ENCODE measurements at places on chromosomes 1 and 21.
A peak's percentile ranks its signal among the peaks of the same experiment; 100 is the strongest.

- DNase-seq: no peak
Observed at GRCh38 chr1:215772151-215772550, 205.0 kb downstream of the KCTD3 start.

GRCh38 chr1:115710859-115711624 is 57.5 kb downstream of the CASQ2 start:
- no peak for DNase-seq

DNA sequence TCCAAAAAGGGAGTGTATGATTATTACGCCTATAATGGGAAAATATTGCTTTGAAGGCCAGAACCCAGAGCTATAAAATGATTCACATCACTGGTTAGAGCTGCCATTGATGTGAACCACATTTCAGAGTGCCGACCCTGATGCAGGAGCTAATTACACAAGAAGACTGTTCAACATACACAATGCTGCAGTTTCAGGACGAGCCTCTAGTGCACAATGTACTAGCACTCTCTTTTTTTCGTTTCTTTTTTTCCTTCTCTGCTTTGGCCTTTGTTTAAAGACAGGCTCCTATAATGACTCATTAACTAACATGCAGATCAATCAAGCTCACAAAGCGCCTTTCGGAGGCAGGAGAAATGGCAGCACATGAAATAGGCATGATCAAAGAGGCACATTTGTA is 66.0 kb upstream of the HMGB4 start:
- DNase-seq: no peak

- DNase-seq: peak; percentile 76
Observed at GRCh38 chr1:222618001-222618879, at the start of gene MIA3. Gene MIA3 (plus strand): TSS chr1:222618097. CDS start chr1:222618111, 14 bp downstream.

- no peak for DNase-seq
Observed at GRCh38 chr1:6071219-6071618, 25.5 kb downstream of the KCNAB2 start.

DNA sequence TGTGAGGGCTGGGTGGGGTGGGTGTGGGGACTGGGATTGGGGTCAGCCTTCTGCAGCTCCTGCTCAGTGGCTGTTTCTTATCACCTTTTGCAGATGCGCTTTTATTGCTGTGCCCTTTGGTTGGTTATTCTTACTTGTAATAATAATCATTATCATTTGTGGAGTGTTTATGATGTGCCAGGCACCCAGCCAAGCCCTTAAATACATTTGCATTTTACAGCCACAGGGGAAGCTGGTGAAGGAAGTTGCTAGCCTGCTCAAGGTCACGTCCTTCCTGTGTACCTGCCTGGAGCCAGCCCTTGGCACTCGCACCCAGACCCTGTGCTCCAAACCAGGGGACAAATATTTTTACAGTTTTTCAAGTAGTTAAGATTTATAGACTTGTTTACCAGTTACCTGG is 144.0 kb downstream of the PGBD5 start:
- DNase-seq: no peak

GRCh38 chr1:2004856-2005255 is 1.3 kb upstream of the CFAP74 start:
- no peak for DNase-seq

DNA sequence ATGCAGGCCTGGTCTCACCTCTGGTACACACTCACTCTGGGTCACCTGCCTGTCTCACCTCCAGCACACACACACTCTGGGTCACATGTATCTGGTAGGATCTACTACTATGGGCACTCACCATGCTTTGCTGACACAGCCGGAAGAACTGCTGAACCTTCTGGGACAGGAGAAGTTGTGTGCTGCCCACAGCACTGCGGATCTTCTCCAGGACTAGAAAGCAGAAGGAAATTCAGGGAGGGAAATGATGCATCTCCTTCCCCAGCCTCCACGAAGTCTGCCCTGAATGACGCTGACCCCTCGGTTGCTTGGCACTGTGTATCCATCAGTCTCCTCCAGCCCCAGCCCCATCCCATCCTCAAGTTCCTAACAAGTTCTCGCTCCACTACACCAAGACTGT is 7.9 kb upstream of the SMIM12 start:
- DNase-seq: no peak

- DNase-seq: no peak
Observed at GRCh38 chr1:214362188-214362882, 81.4 kb downstream of the SMYD2 start.

GRCh38 chr1:23772049-23772853 is 6.0 kb upstream of the PITHD1 start:
- DNase-seq: peak; percentile 81

DNA sequence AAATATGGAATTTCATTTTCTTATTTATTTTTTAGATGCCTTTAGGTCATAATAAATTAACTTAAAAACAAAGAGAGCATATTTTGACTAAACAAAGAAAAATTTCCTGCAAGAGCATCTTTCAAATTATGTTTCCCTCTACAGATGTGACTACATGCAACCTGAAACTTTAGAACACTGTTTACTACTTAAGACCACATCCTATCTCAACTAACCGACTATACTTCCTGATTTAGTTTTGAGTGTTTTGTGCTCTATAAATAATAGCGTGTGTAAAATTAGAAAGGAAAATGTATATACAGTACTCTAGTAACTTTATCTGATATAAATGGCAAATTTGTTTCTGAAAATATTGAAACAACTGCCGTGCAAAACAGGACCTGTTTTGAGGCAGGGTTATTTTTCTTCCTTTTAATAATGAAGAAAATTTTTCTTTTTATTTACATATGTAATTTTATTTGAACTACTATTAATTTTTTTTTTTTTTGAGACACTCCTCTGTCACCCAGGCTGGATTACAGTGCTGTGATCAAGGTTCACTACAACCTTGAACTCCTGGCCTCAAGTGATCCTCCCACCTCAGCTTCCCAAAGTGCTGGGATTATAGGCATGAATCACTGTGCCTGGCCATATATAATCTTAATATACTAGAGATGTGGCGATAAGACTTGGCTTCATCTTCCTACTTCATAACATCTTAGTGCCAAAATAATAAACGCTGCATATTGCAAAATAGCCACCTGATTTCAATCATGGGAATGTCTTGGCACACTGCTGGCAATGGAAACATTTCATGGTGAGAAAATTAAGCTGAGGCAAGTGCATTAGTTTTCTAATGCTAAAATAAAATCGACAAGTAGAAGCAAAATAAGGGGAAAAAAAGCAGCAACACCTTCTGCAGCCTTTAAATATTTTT is 12.3 kb downstream of the ZRANB2 start:
- DNase-seq: no peak

- no peak for DNase-seq
Observed at GRCh38 chr1:68359045-68359444, 90.7 kb downstream of the RPE65 start.

- DNase-seq: no peak
Observed at GRCh38 chr1:53938136-53938830, 7.2 kb downstream of the IFT25 start.

DNA sequence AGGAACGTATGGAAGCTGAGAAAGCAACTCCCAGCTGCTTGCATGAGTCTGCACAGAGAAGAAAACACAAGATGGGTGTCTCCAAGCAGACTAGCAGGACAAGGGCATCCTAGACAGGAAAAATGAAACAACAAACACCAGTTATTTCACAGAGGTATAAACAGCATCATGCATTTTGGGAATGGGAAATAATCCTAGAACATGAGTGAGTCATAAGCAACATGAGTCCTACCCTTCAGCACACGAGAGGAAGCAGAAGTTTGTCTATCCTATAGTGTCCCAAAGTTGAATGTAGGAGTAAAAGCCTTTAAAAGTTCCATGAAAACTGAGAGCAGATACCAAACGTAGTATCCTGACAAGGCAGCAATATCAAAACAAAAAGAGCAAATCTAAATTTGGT is 11.3 kb upstream of the FRRS1 start:
- DNase-seq: no peak

DNA sequence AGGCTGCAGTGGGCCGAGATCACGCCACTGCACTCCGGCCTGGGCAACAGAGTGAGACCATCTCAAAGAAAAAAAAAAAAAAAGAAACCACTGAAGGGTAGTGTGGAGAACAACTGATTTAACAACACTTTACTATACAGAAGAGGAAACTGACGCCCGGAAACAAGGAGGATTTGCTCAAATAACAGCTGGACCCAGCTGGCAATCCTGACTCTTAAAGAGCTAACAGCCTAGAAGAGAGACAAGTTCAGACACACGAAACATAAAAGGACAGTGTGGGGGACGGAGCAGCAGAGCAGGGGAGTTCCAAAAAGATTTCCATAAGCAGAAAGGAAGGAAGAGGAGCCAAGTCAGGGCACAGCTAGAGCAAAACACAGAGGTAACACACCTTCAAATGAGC is 4.4 kb downstream of the ECHDC2 start:
- DNase-seq: no peak

DNA sequence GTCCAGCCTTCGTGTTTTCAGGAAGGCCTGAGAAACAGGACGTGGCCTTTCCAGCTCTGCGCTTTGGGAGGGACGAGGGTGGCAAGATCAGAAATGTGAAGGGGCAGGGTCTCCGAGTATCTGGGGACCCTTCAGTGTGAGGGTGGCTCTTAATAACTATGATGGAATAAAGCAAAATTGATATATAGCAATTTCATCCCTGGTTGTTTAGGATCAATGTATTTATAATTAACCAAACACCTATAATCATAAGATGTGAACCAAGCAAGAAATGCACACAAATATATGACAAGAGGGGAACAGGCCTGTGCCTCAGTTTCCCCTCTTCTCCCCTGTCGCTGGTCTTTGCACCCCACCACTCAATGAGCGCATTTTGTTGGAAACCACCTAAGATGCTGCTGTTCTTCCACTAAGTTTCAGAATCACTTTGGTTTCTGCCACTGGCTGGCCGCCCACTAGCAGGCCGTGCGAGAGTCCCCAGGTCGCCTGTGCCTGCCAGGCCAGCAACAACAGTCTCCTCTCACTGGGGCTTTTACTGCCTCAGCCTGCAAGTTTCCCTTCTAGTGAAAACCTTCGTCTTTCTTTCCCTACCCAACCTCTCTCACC is 36.6 kb downstream of the UBASH3A start:
- DNase-seq: no peak

DNA sequence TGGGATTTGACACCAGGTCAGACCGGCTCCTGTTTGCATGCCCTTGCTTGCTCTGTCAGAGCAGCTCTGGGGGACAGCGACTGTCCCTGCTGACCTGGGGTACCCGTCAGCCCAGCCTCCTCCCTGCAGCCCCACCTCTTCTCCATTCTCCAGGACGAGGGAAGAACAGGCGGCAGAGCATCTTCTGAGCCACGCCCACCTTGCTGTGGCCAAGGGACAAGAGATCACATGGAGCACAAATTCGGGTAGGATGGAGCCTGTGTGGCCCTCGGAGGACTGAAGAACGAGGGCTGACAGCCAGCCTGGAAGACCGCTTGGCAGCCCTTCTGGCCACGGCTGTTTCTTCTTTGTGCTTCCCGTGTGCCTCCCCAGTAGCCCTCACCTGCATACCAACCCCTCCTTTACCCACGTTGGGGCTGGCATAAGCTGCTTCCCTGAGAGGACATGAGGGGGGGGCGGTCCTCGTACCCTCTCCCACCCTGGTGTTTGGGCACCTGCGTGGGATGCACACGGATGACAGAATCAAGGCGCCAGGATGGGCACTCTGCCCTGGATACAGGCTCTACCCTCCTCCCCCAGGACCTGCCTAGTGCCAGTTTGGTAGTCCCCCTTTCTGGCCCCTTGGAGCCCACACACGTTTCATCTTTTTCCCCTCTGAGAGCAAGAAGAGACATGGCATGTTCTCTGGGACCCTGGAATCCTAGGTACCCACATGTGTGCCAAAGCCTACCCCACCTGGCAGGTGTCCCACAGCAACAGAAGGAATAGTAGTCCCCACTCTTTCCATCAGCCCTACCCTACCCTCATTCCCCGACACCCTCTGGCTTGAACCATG is 26.9 kb downstream of the CDK18 start:
- DNase-seq: no peak

GRCh38 chr1:61053712-61054600 is 28.4 kb upstream of the NFIA start:
- peak; percentile 75 for DNase-seq

DNA sequence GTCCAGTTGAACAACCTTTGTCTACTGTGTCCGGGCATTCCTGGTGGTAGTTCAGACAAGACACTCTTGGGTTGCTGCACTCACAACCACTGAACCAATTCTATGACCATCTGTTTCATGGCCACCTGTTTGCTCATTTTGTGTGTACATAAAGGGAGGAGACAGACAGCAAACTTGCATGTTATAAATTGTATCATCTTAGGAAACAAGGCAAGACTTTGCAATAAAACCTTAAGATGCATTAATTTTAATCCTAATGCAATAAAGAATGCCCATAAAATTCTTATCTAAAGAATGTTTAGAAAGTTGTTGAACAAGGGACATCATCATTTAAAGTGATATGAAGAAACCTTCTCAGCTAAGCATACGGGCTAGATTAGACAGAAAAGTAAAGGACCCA is 34.8 kb downstream of the ADAM30 start:
- DNase-seq: no peak

- no peak for DNase-seq
Observed at GRCh38 chr1:84712276-84712874, 22.1 kb upstream of the SSX2IP start.

DNA sequence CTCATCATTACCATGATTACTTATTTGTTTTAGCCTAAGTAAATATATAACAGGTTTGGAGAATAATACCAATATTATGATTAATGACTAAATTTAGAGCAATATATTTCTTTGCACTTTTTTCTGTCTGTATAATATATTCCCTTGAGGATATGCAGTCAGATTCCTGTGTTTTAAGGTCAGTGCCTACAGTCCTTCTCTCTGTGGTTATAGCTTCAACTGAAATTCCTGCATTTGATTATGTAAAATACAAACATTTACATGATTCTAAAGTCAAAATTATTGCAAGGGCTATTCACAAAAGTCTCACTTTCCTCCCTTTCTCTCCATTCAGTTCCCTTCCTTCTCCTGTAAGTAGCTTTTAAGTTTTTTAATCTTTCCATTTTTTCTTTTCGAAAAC is 142.9 kb upstream of the COL6A1 start:
- no peak for DNase-seq

DNA sequence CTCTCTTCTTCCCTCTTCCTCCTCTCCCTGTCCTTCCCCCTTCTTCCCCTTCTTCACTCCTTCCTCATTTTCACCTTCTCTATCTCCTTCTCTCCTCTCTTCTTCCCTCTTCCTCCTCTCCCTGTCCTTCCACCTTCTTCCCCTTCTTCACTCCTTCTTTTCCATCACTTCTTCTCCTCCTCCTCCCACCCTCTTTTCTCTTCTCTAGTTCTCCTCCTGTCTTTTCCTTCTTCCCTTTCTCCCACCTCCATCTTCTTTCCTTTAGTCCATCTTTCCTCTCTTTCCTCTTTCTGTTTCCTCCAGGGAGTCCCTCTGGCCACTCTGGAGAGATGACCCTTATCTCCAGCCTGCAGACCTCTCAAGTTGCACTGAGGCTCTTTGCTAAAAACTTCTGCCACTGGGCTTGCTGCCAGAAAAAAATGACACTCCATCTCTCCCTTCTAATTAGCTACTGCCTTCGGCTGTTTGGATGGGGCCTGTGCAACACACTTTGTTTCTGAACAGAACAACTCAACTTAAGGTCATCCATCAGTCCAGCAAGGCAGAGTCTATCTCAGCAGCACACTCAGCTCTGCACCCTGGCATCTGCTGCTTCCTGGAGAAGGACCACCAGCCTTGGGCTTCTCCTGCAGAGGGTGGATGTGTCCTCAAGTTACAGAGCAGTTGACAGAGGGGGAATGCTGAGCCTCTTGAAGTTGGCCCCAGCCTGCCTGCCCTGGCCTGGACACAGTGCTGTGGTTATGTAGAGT is 538.8 kb downstream of the MATN1 start:
- DNase-seq: no peak

GRCh38 chr1:63148825-63149645 is 173.3 kb upstream of the FOXD3 start:
- DNase-seq: peak; percentile 18

- no peak for DNase-seq
Observed at GRCh38 chr1:100035214-100035613, 65.4 kb downstream of the SLC35A3 start.

All from retina (tissue), 1 donor.